Cerebellum (tissue), 4 donors: ENCODE measurements at places on chromosomes 2 and 18. TPM values are rescaled to one million over a fixed set of nuclear protein-coding genes. Genes with fewer than 3 reads are reported as not detected.
A peak's percentile ranks its signal among the peaks of the same experiment; 100 is the strongest.

DNA sequence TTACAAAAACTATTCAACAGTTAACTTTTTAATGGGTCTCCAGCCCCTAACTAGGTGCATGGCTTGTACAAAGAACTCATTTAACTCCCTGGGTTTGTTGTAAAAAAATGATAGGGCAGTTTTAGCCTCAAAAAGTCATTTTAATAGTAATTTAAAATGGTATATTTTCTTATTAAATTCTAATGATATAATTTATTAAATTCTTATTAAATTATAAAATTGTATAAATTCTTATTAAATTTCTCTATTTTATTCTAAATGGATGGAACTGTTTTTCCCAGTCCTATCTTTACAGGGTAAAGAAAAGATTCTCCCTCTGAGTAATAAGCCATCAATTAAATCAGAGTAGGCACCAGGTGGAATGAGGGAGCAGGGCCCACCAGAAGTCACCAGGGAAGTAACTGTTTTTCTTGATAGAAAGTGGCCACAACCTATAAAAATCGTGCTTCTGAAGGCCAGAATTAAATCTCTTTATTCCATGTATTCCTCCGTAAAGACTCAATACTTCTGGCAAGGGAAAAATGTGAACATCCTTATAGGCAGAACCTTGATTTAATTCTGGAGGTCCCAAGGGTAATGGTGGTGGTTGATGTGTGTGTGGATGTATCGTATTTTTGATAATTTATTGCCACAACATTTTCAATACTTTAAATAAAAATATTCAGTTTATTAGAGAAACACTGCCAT lies 814 bp downstream of the FKBP7 start:
- DNase-seq, result peak; percentile 7

DNA sequence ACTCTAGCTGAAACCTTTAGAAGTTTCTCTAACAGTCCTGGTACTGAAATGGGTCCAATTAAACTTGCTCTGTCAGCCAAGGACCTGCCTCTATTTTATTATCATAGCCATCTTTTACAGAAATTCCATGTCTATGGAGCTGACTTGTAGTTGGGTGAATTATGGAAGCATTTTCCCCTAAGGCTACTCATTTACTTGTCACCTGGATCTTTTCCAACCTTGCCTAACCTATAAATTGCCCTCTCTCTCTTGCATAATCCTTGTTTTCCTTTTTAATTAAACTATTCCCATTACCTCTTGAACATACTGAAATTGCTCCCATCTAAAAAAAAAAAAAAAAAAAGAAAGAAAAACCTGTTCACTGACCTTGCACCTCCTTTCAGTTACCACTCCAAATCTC lies 74.6 kb upstream of the DOK6 start:
- no peak for DNase-seq

DNA sequence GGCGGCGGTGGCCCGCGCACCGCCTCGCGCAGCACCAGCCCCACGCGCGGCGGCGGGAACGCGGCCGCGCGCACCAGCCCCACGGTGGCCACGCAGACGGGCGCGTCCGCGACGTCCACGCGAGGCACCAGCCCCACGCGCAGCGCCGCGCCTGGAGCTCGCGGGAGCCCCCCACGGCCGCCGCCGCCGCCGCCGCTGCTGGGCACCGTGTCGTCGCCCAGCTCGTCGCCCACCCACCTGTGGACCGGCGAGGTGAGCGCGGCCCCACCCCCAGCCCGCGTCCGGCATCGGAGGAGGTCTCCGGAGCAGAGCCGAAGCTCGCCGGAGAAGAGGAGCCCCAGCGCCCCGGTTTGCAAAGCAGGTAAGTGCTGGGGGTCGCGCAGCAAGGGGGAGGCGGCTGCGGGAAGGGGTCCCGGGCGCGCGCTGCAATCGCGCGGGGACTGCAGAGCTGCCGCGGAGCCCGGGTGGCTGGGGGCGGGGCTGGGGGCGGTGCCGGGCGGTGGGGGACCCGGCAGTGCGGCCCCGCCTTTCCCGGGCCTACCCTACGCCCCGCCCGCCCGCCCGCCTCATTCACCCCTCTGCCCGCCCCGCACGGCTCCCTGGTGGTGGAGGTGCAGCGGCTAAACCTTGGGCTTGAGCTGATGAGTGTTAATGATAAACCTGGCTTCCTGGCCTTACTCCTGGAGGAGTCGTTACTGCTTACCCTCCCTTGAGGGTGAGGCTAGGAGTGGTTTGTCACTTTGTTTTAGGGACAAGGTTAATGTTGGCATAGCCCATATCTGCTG lies 851 bp downstream of the FAM117B start:
- DNase-seq, result peak; percentile 90

- DNase-seq, result peak; percentile 94
Observed at GRCh38 chr2:70685771-70686171, 82.2 kb downstream of the ADD2 start.

- no peak for DNase-seq
Observed at GRCh38 chr2:191631754-191632153, 46.2 kb upstream of the NABP1 start.

DNA sequence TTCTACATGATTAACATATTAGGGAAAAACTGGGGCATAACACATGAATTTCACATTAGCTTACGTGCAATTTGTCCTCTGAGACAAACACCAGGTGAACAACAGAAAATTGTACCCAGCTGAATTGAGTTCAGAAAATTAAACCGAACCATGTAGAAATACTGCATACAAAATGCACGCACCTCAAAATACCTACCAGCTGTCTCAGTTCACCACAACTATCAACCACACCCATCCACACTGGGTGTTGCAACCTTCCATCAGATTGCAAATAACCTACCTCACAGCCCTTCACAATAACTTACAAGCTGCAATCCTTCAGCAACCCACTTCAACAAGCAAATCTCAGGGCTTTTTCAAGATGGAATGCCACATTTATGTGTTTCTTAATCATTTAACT lies 55.9 kb downstream of the UNC50 start:
- no peak for DNase-seq

DNA sequence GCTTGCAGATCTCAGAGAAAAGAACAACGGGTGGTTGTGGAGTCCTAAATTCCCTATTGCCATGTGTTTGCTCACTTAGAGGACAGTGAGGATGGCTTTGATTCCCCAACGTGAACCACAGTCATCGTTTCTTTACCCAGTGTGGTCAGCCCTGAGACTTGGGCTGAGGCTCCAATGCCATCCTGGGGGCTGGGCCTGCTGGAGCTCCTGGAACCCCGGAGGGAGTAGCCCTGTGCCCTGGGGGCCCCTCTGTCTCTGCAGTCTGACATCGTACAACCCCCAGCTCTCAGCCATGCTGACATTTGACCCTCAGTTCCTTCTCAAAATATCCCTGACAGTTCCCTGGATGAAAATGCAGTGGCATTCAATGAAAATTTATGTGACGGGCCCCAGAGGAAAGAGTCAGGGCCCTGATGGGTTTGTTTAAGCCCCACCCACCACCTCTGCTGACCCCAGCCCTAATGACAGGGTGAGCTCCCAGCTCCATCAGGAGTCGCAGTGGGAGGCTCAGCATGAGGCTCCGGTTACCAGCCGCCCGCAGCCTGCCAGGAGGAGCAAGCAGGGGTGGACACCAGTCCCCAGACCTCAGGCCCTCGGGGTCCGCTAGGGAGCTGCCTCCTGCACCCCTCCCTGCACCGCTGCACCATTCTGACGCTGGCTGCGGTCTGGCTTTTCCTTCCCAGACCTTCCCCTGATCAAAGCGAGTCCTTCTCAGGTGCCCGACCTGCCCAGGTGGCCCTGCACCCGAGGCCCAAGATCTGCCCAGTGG lies 120.9 kb downstream of the TWIST2 start:
- DNase-seq, result no peak

- DNase-seq, result no peak
Observed at GRCh38 chr2:191382801-191383200, 137.6 kb downstream of the MYO1B start.

DNA sequence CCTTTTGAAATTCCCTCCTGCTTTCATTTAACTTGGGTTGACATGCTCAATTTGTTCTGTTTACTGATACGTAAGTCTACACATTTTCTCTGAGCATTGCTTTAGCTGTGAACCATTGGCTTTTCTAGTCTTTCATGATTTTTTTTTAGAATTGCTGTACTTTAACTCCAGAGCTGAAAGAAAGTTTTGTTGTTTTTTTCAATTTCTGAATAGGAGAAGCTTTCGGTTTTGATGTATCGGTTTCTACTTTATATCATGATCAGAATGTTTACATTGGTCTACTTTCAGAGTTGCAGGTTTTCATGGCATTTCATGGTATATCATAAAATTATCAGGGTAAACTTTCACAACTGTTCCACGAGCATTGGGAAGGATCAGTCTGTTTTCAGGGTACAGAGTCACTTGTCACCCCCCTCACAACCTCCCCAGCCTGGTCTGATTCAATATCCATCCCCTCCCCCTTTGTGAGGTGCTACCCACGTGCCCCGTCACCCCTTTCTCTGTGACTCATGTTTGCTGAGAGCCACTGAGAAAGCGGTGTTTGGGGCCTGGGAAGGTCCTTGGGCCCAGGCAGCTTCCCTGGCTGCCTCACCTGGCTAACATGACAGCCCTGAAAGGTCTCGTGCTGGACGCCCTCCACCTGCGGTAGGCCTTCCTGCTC lies 7.0 kb downstream of the ASTL start:
- no peak for DNase-seq

- DNase-seq, result no peak
Observed at GRCh38 chr18:24265502-24266064, 126.7 kb downstream of the CABYR start.

DNA sequence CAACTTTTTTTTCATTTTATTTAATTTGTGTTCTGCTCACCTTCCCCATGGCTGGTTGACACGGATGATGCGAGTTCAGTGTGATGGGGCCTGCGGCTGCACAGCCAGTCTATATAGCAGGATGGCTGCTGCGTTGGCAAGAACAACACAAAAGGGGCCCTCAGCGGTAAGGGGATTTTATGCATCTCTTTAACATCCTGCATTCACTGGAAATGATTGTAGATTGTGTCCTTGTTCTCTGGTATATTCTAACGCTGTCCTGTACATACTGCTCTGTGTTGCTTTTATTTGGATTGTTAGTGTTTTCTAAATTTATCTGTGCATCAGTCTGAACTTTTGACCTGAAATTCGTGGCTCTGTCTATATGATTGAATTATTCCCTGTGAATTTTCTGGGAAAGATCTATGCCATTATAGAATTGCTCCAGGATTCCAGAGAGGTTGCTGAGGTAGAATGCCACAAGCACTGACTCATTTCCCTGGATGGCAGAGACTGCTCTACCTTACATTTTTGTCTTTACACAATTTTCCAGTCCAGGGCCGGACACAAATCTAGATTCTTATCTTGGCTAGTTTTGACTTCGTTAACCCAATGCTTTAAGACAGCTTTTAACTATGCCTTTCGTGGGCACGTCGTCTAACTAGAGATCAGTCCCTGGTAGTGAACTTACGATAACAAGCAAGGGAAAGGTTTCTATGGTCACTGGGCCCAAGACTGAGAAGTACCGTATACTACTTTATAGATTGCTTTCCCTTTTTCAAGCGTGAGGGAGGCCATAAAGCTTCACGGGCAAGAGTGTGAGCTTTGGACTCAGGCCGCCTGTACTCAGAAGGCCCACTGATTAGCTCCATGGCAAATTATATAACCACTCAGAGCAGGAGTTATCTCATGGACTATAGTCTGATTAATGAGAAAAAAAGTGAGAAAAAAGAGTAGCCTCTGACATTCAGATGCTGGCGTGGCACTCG lies at the start of gene CRYGC:
Gene CRYGC (minus strand): TSS at position 85 of the 968 bp plus-strand sequence. CDS start 36 bp downstream, at position 49.
- DNase-seq, result no peak

DNA sequence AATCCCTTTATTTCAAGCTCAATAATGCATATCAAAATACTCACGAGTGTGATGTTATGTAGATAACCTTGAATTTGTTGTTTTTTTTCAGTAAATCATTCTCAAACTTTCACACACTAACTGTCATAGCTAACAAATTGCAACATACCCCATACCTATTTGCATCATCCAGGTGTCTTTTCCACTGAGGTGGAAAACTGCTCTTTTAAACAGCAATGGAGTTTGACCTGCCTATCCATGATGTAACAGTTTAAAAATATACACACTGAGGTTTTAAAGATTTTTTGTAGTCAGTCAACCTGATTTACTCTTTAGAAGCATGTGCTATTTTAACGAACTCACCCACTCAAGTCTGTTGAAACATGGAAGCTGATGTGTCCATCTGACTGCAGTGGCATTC lies 298.7 kb downstream of the RND3 start:
- DNase-seq, result no peak

GRCh38 chr2:33619028-33619427 lies 19.9 kb upstream of the FAM98A start:
- no peak for DNase-seq

The CPLX4 gene
- total RNA-seq, result 14.8 TPM

The CHAC2 gene
- total RNA-seq, result 2.4 TPM

The TRABD2A gene
- 1.4 TPM for total RNA-seq

The GKN1 gene
- total RNA-seq, result not detected

The C2orf92 gene
- 15.7 TPM for total RNA-seq
